Pons (tissue), 1 donor: ENCODE measurements at places on chromosomes 13 and 19.

- peak; percentile 90 for DNase-seq
These were observed 15.2 kb upstream of the EHD2 start for GRCh38 chr19:47697863-47698609.

DNA sequence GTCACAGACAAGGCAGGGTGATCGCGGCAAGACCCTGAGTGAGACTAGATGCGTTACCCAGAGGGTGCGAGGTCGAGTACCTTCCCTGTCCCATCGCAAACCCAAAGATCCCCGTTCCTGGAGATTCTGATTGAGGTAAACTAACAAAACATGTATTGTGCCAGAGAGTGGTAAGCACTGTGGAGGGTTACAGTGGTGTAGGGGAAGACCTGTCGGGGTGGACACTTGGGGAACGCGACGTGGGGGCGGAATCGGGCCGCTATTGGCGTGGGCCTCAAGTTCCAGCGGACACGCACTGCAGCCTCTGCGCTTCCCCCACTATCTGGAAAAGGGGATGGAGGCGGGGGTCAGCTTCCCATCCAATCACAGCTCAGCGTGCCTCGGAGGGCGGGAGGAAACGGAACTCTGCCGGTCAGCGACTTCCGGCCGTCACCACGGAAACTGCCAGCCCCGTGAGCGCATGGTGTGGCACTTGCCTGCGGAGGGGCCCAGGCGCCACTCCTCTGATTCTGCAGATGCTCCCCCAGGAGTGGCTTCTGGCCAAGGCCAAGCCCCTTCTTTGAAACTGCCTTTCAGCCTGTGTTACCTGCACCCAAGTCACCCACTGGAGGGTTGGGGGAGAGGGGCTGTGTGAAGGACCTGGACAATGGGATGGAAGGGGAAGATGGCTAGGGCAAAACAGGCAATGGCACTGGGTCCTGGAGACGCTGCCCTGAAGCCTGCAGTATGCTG lies 1.0 kb upstream of the UBE2M start:
- DNase-seq, result peak; percentile 90

- no peak for DNase-seq
These were observed 14.7 kb downstream of the ZNF574 start for GRCh38 chr19:42090672-42091071.

GRCh38 chr19:52949422-52949821 lies 13.3 kb downstream of the ZNF816 start:
- no peak for DNase-seq

GRCh38 chr19:54426291-54426931 lies 11.1 kb downstream of the TTYH1 start:
- no peak for DNase-seq

DNA sequence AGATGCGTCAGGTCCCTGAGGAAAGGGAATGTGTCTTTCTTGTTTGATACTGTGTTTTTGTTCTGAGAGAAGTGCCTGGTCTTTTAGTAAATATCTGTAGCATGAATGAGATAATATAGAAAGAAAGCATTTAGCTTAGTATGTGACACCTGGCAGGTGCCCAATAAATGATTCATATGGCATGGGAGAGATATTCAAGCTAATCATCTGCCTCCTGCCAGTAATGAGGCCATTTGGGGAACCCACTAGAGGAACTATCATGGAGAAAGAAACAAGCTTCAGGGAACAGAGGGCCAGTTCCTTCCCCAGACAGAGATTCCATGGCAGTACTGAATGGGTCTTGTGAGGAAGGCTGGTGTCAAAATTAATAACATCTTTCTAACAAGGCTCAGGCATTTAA lies 603.9 kb downstream of the DCT start:
- no peak for DNase-seq
